Activated B cell treated with CpG ODN at 0.5 μM for 24 hours (primary cell): ENCODE measurements at places on chromosomes 2 and 18.

GRCh38 chr2:171952276-171952675 is 30.0 kb downstream of the HAT1 start:
- no peak for DNase-seq

DNA sequence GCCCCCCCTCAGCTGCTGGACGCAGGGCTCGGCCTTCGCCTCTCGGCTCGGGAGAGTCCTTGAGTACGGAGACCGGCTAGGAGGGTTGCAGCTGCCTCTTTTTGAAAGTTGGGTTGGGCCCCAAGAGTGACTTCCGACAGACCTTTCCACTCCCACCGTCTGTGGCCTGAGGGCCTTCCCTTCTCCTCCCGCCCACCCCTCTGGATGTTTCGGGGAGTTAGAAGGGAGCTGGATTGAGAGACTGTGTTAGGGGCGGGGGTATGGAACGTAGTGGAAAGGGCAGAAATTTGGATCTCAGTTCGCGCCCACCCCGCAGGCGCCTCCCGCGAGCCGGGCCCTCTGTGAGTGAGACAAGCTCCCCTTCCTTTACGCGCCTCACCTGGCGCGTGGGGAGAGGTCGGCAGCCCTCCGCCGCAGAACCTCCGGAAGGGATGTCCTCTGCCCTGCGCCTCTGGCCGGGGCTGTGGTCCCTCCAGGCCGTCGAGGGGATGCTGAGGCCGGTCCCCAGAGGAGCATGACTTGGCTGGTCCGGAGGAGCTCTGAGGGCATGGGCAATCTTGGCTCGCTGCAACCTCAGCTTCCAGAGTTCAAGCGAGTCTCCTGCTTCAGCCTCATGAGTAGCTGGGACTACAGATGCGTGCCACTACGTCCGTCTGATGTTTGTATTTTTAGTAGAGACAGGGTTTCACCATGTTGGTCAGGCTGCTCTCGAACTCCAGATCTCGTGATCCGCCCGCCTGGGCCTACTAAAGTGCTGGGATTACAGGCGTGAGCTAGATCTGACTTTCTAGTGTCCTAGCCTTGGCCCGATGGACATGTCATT is 15.9 kb downstream of the C2orf74 start:
- DNase-seq = no peak

DNA sequence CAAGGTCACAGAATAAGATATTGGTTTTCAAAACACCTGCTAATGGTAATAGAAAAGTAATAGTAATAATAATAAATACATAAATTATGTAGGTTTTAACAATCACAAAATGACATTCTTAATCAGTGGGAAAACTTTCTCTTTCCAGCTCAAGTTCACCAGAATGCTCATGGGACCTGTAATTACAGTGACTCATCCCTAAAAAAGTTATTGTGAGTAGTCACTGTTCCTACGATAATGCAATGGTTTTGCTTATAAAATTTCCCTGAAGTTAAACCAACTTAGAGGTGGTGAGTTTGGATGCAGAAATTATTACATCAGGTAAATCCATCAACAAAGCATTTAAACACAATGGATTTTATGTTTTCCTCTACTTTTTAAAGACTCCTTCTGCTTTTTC is 502.3 kb downstream of the PID1 start:
- DNase-seq = no peak

DNA sequence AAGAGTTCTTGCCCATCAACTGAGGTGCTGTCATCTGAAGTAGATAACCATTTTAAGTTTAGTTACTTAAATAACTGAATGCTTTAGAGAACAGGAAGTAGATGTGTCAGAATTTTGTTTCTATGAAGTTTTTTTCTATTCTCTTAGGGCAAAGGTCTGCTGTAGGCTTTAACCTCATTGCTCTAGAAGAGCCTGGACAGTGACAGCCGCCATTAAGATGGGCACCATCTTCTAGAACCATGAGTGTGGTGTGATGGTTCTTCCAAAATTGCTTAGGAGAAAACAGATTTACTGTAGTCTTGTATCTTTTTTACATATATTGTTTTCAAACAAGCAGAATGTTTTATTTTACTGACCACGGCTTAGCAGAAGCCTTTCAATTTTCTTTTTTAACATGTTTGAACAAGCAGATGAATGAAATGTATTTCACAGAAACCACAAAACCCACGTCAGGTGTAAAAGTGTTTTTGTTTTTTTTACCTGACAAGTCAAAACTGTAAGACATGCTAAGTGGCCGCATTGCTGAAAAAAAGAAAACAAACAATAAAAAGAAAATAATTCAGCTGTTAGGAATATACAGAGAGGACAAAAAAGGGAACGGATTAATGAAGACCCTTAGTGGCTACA is 77.9 kb downstream of the PRELID3A start:
- DNase-seq = no peak

DNA sequence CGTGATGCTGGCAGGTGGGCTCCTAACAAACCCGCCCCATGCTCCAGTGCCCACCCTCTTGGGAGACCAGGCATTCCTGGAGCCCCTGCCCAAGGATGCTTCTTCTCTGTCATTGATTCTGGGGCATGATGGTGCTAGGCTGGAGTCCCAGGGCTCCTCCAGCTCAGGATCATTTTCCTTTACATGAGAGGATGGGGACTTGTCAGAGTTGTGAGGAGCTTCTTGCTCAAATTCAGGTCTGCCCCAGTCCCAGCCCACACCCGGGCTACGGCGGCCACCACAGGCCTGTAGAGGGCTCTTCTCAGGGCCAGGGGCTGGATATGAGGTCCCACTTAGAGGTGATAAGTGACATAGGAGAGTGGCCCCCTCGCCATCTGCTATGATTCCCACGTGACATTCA is 141.1 kb upstream of the COPS8 start:
- DNase-seq = no peak

- no peak for DNase-seq
Measured at GRCh38 chr2:49640630-49641029, 486.3 kb upstream of the FSHR start.

DNA sequence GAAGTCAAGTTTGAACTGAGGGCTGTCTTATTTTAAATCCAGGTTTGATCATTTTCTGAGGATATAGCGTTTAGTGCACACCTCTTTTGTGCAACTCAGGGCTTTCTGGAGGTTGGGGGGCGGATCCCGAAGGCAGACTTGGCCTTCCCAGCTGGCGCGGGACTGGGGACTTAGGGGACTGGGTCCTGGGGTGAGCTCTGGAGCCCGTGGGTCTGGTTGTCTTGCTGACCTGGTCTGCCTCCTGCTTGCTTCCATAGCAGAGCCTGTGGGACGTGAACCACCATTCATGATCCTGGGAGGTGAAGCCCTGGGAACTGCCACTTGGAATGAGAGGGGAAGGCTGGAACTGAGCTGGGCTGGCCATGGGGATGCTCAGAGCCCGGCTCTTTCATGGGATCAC is 63.1 kb downstream of the AGAP1 start:
- no peak for DNase-seq

DNA sequence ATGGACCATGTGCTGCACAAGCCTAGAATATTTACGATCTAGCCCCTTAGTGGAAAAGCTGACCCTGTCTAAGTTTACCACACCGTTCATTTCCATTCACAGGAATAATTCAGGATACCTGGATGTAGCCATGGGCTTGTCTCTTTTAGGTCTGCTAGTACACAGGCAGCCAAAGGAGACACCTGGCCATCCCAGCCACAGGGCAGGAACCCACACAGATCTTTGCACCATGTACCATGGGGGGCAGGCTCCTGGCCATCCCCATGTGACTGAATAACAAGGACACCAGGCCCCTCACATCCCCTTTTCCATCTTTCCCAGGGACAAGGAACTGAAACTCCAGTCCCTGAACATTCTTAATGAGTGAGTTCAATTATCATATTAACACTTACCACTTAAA is 467.3 kb upstream of the MYT1L start:
- no peak for DNase-seq

GRCh38 chr18:36543991-36544725 is 246.6 kb downstream of the FHOD3 start:
- DNase-seq = no peak

DNA sequence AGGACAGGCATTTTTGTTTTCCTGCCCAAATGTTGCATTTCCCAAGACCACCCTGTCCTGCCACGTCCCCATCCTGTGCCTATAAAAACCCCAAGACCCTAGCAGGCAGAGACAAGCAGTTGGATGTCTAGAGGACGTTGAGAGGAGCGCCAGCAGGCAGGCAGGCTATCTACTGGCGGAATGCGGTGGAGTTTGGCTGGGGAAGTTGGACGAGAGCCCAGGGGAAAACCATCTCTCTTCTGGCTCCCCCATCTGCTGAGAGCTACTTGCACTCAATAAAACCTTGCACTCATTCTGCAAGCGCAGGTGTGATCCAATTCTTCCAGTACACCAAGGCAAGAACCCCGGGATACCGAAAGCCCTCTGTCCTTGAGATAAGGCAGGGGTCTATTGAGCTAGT is 72.5 kb downstream of the ARL6IP6 start:
- DNase-seq = no peak

GRCh38 chr2:84022810-84023431 is 436.2 kb downstream of the SUCLG1 start:
- DNase-seq = no peak

DNA sequence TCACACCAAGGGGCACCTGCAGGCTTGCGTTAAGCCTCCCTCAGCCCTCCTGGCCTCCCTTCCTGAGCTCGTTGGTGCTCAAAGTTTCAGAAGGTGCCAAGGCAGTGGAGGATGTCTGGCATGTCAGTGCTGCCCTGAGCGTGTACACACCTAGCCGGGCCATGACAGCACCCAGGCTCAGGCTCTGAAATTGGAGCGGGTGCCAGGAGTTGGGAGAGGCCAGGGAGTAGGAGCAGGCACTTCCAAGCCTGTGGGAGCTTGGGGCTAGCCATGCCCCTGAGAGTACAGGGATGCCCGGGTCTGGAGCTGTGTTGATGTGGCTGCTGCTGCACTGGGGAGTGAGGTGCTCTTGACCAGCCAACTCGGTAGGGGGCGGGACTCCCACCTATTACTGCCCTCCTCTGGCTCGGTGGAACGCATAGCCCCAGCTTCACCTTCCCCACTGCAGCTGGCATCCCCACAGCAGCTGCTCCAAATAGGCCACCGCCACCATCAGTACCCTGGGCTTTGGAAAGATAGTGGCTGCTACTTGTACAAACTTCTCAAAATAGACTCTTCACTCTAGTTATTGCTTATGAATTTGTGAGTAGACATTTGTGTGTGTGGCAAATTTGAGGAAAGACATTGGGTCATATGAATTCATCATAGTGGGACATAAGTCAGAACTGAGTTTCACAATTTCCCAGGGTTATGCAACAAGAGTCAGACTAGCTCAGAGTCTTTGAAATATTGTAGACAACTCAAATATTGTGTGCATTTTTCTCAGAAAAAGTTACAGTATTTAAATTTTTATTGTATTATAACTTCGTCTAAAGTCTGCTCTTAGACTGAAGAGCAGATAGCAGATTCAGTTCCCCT is 6.8 kb upstream of the PCARE start:
- no peak for DNase-seq

GRCh38 chr2:86809481-86810121 is 18.9 kb upstream of the CD8A start:
- no peak for DNase-seq

DNA sequence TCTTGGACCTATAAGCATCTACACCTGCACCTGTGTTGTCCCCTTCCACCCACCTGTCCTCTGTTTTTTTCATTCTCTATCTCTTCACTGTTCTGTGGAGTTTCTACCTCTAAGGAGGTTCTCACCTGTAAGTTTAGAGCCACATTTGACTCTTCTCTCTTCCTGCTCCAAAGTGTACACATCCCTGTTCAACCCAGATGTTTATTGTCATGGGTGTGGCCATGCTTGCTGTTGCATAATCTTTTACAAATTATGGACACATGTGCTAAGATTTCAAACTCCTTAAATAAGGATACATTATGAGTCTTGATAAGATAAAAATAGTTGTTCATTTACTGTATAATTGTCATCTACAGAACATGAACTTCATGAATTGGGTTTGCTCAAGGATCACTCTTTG is 27.6 kb downstream of the QPCT start:
- DNase-seq = no peak

- DNase-seq = no peak
Measured at GRCh38 chr2:227363756-227364155, 15.3 kb downstream of the TM4SF20 start.

- no peak for DNase-seq
Measured at GRCh38 chr18:11150271-11150615, 874 bp upstream of the PIEZO2 start.

DNA sequence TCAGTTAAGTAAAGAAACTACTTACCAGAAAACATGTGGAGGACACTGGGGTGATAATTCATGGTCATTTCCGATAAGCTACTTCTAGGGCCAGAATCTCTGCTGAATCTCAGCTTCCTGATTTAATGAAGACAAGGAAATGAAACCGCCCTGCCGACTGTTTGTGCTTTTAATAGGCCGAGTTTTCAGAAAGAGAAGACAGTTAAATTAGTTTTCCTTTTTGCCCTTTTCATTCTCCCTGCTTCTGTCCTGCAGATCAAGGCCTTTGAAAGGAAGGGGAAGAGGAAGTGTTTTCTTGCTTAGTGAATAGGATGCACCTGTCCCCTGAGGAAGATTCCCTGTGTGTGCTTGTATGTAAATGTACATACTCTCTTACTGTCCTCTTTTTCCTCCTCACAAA is 126.6 kb downstream of the SH3RF3 start:
- DNase-seq = no peak

- DNase-seq = no peak
Measured at GRCh38 chr18:12895014-12895413, 11.0 kb upstream of the PTPN2 start.

DNA sequence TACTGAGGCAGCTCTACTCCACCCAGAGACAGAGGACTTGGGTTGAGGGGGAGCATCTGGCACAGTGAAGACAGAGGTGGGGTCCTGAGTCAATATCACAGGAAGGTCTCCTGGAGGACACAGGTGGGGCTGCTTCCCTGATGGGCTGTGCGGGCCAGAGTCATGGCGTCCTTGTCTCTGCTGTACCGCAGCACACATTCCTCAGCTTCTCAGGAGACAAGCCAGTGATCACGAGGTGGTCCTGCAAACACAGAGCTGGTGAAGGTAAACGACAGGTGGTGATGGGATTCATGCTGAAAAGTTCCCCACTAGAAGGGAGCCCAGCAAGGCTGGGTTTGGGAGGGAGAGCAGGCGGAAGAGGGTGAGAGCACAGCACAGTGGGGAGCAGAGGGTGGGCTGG is 9.7 kb downstream of the TCF23 start:
- no peak for DNase-seq

DNA sequence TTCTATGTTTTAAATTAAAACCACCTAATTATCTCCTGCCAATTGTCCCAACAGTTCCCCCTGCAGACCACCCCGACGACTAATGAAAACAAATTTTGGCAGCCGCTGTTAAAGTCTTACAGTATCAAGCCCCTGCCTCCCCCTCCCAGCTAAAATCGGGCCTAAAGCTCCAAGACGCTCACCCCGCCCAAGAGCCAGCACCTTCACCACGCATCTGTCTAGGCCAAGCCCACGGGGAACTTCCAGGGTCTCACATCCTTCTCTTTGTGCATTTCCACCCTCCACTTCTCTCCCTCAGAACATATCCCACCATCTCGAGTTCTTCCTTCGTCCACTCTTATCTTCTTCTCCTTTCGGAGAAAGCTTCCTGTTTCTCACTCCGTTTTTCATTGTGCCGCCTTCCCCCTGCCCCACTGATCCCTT is 445 bp downstream of the PRPF40A start:
- no peak for DNase-seq
